Gastrocnemius medialis (tissue), 4 donors: ENCODE measurements at places on chromosomes 5 and 9. TPM values are rescaled to one million over a fixed set of nuclear protein-coding genes. Genes with fewer than 3 reads are reported as not detected.
A peak's percentile ranks its signal among the peaks of the same experiment; 100 is the strongest.

GRCh38 chr9:33263131-33264002 is 1.1 kb downstream of the BAG1 start:
- peak; percentile 39 for DNase-seq

DNA sequence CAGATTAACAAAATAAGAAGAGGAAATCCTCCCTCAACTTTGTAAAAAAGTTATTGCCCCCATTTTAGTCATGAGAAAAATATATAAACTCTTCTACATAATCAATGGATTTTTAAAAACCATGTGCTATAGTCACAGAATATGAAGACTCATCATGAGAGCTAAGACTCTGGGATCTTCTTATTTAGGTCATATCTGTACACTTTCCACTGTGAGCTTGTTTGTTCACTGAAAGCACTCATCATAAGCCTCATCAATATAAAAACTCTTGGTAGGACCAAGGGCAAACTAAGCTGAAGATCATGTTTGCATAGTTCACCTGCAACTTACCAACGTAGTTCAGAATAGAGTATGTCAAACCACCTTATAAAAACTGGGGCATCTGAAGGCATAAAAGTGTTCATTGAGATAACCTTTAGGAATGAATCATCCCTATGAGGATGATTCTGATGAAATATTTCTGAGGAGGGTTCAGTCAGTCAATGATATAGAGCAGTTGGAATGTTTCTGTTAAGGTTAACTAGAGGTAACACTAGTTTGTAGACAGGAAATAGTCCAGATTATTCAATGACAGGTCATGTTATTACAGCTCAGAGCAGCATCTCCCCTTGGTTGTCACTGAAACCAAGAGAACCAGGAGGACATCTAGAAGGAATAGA is 289.9 kb upstream of the SMC2 start:
- no peak for DNase-seq

GRCh38 chr5:136070486-136071285 is 41.9 kb downstream of the TGFBI start:
- DNase-seq, result no peak

GRCh38 chr5:61332358-61332749 is 296 bp downstream of the ZSWIM6 start:
- peak; percentile 17 for DNase-seq

GRCh38 chr9:137552022-137552768 is 516 bp downstream of the MRPL41 start:
- no peak for DNase-seq

DNA sequence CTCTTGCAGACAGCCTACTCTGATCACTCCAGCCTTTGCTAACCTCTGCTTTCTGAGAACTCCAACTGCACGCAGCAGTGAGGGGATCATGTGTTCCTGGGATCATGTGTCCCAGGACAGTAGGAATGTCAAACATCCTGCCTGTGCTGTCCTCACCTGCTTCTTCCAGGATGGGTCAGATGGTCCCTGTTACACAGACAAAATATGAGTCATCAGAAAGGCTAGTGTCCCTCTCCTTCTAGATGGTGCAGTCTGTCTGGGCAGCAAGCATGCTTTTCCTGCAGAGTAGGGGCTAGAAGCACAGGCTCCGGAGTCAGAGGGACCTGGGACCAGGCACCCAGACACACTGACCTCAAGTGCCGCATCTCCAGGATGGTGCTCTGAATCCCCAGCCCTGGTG is 20.1 kb upstream of the SLC25A48 start:
- DNase-seq, result peak; percentile 31

DNA sequence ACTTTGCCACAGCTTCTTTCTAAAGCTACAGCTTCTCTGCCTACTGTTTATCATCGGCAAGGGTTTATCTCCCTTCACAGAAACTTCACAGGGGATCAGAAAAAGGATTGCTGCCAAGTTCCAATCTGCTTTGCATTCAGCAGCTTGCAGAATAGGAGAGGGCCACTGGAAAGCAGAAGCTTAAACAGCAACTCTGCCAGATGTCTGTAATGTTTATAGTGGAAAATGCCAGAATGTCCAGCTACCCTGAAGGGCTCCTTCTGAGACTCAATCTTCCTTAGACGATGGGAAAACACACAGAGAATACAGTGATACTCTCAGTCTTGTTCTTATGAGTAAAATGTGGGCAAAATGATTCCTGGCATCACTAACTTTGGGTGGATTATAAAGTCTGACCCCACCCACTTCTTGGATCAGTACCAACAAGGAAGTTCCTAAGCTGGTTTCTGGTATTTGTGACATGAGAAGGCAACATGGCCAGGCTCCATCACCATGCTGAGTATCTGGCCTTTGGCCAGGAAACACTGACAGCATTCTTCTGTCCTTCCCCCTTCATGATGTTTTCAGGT is 19.0 kb downstream of the STOM start:
- no peak for DNase-seq

GRCh38 chr5:59007460-59008063 is 424.7 kb downstream of the RAB3C start:
- no peak for DNase-seq

Gene MAST4
- total RNA-seq, result 40.2 TPM

Gene OTULINL
- total RNA-seq, result 0.97 TPM

Gene ZNF354B
- 4.6 TPM for total RNA-seq

Gene ANXA2R
- 1.4 TPM for total RNA-seq

Gene PCDHGB6
- total RNA-seq, result 1.4 TPM

Gene AQP3
- 6.9 TPM for total RNA-seq
